Kidney tubule cell (primary cell): ENCODE measurements at places on chromosomes 13 and 19.

- no peak for DNase-seq
Observed at GRCh38 chr13:111526922-111527321, 206.5 kb downstream of the TEX29 start.

GRCh38 chr13:98543378-98544103 lies 33.4 kb downstream of the STK24 start:
- no peak for DNase-seq

DNA sequence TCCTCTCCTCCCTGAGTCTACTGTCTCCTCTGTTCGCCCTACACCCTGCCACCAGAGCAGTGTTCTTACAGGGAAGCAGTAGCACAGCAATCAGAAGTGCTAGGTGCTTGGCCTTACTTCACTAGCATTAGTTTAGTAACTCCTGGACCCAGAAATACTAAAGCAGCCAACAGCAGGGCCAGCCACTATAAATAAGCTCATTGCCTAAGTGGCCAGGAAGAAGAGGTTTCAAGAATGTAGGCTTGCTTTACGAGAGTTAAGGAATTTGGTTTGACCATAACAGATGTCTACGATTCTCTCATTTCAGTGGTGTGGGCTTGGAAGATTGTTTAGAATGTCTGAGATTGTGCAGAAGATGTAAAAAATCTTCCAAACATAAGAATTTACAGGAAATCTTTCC lies 103.3 kb downstream of the ZAR1L start:
- no peak for DNase-seq

DNA sequence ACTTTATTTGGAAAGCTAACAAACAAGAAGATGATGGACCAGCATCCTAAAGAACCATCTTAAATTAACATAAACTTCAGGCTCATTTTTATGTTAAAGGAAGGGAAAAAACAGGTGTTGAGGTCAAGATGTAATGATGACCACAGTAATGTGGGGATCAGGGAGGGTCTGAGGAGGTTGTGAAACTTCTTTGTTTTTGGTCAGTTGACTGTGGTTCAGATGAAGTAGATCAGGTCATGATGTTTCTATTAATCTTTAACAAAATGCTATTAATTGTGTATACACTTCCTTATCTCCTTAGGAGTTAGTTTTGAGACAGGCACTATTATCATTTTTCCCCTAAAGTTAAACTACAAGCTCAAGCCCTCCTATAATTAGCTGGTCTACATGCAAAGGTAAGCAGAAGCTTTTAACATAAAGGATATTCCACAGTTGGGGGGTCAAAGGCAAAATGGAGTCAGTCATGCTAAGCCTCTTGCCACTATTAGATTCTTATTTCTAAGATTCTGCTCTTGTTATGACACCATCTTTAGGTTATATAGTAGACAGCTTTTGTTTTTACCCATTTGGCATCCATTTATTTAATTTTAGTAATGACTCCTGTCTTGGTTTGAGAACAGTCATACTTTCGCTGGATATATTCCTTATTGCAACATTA lies 800.1 kb upstream of the PCDH9 start:
- DNase-seq = peak; percentile 48

- DNase-seq = no peak
Observed at GRCh38 chr19:43731846-43732245, 16.0 kb downstream of the IRGC start.

- DNase-seq = no peak
Observed at GRCh38 chr13:29270271-29270985, 325.1 kb downstream of the SLC7A1 start.

- no peak for DNase-seq
Observed at GRCh38 chr19:41421314-41421713, 5.9 kb downstream of the B3GNT8 start.

- no peak for DNase-seq
Observed at GRCh38 chr13:109719962-109720646, 66.3 kb downstream of the IRS2 start.

- DNase-seq = no peak
Observed at GRCh38 chr13:99005609-99006008, 27.7 kb upstream of the DOCK9 start.

GRCh38 chr13:86945584-86945983 lies 725.6 kb upstream of the SLITRK5 start:
- no peak for DNase-seq

DNA sequence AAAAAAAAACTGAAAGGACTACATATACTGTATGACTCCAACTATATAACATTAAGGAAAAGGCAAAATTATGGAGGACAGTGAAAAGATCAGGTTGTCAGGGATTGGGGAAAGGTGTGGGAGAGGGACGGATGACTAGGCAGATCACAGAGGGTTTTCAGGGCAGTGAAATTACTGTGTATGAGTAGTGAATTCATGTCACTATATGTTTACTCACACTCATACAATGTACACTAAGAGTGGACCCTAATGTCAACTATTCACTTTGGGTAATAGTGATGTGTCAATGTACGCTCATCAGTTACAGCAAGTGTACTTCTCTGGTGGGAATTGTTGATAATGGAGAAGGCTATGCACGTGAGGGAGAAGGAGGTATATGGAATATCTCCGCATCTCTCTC lies 144.3 kb downstream of the ITGBL1 start:
- no peak for DNase-seq

DNA sequence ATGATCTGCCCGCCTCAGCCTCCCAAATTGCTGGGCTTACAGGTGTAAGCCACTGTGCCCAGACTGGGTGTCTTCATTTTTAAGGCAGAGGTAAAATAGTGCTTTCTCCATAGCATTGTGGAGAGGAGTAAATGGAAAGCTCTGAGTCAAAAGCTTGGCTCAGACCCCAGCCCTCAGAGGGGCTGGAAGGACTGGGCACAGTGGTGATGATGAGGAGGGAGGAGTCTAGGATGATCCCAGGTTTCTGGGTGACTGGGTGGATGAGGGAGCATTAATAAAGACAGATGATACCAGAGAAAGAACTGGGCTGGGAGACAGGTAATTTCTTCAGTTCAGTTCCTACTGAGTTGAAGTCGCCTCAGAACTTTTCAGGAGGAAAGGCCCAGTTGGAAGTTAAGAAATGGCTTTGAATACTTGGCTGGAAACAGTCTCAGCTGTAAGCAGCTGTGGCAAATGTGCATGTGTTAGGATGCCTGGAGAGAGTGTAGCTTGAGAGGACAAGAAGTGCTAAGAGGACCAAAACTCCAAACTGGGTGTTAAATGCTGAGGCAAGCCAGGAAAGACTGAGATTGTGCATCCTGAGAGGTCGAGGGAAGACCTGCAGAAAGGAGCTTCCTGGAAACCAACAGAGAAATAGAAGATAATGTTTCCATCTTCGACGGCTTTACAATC lies 37.1 kb upstream of the MEDAG start:
- no peak for DNase-seq

DNA sequence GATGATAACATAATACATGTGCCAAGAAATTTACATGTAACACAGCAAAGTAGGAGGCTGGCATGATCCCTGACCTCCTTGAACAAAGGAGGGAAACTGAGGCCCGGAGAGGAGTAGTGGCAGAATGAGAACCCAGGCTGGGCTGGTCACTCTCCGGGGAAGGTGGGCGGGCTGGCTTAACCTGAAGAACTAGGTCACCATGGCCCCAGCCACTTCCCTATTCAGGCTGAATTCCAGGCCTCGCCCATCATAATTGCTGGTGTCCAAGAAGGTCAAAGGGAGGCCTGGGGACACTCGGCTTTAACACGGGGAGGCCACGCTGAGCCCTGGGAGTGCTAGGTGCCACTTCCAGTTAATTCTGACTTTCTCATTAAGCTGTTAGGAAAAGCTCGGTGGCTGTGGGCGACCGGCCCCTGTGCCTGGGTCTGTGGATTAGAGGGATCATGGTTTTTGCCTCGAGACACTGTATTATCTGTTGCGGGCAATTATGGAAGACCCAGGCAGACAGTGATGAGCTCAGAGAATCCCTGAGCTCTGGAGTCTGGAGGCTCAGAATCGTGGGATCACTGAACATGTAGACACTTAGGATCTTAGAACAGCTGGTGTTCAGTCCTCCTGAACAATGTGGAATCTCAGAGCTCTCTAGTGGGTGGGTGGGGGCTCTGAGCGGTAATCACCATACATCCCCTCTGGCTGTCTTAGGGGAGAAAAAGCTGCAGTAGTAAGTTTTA lies 5.0 kb upstream of the TINCR start:
- DNase-seq = no peak

- no peak for DNase-seq
Observed at GRCh38 chr19:50377051-50377461, 799 bp downstream of the NR1H2 start.

- DNase-seq = peak; percentile 12
Observed at GRCh38 chr19:52786078-52786463, 520 bp downstream of the ZNF600 start.

GRCh38 chr19:46311444-46311843 lies 14.6 kb downstream of the HIF3A start:
- no peak for DNase-seq

- no peak for DNase-seq
Observed at GRCh38 chr13:41812237-41812636, 148.7 kb downstream of the VWA8 start.

DNA sequence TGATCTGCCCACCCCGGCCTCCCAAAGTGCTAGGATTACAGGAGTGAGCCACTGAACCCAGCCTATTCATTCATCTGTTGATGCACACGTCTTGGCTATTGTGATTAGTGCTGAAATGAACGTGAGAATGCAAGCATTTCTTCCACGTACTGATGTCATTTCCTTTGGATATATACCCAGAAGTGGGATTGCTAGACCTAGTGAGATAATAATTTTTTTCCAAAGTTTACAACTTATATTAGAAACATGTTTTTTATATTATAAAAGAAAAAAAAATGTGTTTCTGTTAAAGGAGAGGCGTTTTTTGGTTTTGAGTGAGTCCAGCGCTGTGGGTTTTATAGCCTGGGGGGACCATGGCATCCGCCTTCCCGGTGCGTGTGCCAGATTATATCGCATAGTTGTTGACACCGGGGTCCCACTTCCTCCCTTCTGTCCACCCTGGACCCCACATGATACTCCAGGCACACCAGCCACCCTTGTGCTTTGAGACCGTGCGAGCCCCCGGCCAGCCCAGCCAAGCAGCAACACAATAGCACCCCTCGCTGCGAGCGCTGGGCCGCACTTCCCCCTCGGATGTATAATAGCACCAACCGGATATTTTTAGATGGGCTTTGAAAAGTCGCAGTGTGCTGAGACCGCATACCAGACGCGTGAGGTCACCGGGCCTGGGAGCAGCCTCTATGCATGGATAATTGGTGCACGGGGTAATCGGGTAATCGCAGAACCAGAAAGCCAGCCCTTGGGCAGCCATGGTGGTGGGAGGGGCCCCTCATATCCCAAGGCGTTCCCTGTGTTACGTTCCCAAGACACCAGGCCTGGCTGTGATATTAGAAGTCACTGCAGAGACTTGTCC lies 59.6 kb downstream of the MYO9B start:
- DNase-seq = peak; percentile 98
